CD4-positive, alpha-beta T cell treated with Interleukin-2 at 100 ng/mL for 4 hours (primary cell): ENCODE measurements at places on chromosomes 2 and 18.

DNA sequence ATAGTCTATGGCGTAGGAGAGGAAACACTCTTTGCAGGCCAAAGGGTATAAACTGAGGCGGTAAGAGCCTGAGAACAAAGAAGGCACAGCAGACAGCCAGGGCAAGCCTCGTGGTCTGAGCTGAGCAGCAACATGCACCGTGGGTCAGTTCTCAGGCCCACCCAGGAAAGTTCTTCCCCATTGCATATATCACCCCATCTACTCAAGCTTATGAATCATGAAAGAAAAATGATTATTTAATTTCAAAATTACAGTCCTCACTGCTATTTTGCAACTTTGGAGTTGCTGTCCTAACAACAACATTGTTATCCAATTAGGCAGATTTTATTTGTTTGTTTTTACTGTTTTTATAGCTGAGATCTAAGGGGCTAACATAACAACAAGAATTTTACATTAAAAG lies 54.7 kb upstream of the RIOK3 start:
- DNase-seq: no peak

DNA sequence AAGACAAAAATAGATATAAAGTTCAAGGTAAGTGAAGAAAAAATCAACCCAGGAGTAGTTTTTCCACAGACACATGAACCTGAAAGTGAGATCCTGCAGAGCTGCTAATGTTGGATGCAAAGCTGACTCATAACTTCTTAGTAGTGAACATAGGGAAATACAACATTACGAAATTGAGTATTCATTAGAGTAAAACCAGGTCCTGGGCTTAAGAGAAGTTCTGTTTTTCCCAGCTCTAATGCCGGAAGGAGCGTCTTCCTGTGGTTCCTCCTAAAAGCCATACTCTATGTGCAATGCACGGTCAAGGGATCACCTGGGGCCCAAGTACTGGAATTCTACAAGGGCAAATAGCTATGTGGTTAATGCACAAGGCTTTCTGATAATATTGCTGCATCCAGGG lies 141.7 kb downstream of the RBMS1 start:
- DNase-seq: no peak

DNA sequence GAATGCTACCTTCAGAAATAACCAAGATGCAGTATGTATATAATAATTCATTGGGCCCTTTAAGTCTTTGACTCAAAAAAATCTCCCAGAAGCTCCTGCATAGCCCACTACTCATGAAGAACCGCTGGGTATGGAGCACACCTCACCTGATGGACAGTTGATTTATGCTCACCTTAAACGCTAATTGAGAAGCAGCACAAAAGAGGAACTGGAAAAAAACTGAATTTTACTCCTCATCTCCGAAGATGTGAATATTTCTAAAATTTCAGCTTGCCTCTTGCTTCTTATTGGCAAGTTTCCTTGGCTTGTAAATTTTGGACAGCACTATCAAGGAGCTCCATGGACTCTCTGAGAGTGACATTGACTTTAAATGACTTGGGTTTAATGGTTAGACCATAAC lies 5.5 kb downstream of the CYP1B1 start:
- no peak for DNase-seq

DNA sequence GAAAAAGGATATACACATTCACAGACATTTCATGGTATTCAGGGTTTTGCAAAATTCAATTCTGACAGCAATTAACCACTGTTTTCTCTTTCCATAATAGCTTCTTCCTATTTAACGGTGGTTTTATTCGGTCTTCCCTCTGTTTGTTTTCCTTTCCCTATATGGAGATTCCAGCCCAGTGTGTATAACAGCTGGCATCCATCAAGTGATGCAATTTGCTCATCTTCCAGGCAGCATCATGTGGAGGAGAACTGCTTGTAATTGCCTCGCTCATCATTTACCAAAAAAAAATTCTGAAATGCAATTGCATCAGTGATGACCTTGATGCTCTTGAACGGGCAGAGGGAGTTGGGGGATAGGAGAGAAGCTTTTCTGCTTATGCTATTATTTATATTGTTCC lies 165.9 kb upstream of the PGAP1 start:
- DNase-seq: no peak

DNA sequence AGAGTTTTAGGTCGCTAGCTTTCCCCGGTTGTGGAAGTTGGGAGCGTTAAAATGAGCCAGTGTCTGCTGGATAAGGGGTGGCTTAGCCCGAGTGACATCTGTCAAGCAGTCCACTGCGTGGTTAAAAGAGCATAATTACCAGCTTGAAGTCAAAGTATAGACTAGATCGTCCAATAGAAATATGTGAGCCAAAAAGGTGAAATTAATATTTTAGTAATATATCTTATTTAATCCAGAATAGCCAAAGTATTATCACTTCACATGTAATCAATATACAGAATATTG lies 654 bp downstream of the COMMD1 start:
- no peak for DNase-seq

- no peak for DNase-seq
These were observed 204.0 kb downstream of the PARD3B start for GRCh38 chr2:204749319-204749718.

DNA sequence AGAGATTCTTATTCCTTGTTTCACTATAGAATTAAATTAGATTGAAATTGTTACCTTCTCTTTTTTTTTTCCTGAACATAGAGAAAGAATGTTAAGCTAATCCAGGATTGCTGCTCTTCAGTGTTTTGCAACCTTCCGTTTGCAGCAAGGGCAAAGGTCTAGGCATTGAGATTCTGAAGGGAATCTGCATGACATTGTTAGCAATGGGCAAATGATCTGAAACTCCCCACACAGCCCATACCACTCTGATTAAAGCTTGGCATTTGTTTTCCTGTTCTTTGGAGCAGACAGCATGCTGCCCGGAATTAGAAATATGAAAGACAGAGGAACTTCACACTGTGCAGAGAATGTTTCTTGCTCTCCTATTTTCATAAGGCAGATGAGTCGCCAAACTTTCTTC lies 551.8 kb downstream of the SOCS6 start:
- no peak for DNase-seq

DNA sequence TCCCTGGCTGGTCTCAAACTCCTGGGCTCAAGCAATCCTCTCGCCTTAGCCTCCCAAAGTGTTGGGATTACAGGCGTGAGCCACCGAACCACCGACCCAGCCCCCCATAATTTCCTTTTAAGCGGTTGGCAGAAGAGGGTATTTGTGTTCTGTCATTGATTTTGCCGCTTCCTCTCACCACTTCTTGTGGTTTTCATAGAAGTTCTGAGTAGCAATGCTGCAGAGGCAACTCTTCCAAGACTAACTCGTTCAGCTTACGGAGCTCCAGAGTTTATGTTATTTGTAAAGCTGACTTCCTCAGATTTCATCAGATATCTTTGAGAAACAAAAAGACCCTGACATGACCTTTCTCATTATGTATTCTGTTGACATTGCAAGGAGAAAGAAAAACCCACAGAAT lies 261.4 kb upstream of the KCNJ3 start:
- no peak for DNase-seq

GRCh38 chr2:219499555-219499954 lies 864 bp downstream of the GMPPA start:
- DNase-seq: no peak

DNA sequence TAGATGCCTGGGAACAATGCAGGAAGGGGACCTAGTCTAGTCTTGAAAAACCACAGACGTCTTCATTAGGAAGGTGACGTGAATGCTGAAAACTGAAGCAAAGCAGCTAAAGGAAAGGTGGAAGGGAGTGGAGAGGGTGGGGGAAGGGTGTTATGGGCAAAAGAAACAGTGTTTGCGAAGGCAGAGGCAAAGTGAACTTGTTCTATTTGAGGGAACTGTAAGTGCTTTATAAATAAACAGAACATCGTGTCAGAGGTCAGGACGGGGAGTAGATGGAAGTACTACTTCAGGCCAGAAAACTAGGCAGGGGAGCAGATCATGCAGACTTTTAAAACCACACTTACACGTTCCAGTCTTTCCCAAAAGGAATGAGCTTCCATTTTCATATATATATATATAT lies 57.8 kb downstream of the FASTKD2 start:
- no peak for DNase-seq

DNA sequence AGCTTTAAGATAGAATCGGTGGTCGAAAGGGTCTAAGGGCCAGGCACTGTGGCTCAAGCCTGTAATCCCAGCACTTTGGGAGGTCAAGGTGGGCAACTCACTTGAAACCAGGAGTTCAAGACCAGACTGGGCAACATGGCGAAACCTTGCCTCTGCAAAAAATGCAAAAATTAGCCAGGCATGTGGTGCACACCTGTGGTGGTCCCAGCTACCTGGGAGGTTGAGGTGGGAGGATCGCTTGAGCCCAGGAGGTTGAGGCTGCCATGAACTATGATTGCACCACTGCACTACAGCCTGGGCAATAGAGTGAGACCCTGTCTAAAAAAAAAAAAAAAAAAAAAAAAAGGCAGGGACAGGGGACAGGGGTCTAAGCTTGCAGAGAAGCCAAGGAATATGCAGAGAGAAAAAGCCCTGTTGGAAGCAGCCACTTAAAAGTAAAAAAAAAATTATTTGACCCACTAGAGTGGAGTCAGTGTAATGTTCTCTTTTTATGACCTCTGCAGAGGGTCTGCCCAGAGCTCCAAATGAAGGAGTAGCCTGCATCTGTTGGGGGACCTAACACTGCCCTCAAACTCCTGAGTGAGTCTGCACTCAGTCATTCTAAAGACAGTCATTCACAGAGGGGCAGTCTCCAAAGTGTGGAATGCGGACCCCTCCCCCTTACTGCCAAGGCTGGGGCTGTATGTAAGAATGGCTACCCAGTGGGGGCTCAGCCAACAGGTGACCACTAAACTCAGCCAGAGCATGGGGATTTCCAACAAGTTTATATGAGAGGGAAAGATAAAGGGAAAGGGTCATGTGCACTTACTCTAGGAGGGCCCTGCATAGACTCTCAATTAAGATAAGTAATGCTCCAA lies 118.5 kb upstream of the CDCA7 start:
- no peak for DNase-seq

- no peak for DNase-seq
These were observed 49.3 kb downstream of the DSEL start for GRCh38 chr18:67467188-67467587.

DNA sequence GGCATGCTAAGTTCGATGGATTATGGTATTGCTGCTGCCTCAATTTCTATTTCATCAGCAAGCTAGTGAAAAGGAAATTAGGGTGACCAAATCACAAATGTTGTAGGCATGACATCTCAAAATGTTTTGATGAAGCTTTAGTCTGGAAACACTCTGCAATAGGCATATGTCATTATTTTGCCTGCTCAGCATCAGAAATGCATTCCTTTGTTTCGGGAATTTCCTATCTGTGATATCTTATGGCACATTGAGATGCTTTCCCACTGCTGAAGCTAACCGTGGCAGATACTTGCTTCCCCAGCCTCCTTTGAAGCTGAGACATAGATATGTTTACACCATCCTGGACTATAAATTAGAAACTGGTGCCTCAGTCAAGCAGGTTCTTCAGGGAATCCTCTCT lies 119.7 kb downstream of the CDC42EP3 start:
- DNase-seq: no peak

DNA sequence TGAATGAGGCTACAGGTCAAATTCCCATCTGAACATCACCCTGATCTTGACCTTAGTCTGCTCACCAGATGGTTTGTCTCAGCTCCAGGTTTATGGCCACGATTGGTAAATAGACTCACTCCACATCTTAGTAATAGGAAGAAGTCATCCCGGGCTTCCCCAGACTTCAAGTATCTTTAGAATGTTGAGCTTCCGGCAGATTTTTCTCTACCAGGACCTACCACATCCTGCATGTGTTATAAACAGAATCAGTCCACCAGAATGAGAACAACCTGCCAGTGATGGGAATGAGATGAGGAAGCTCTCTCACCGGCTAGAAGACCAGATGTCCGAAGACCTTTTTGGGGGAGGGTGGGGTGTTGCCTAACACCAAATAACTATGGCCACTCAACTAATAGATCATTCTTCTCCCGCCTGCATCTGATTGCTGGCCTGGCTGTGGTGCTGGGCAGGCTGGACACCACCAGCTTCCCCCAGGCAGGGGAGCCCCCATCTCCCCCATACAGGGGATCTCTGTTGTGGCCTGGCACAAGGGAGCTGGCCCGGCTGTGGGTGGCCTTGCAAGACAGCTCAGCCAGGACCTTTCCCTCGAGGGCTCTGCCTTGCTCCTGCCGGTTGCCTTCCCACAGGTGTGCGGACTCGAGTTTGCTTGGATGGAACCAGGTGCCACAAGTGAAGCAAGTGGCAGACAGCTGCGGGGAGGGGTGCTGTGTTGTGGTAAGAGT lies 88.5 kb downstream of the SH3RF3 start:
- peak; percentile 2 for DNase-seq

GRCh38 chr2:134178138-134178877 lies 75.6 kb upstream of the MGAT5 start:
- no peak for DNase-seq

- DNase-seq: peak; percentile 27
These were observed 4.4 kb upstream of the KLHL29 start for GRCh38 chr2:23380562-23381065.

GRCh38 chr18:31978616-31979015 lies 35.7 kb upstream of the TRAPPC8 start:
- no peak for DNase-seq

DNA sequence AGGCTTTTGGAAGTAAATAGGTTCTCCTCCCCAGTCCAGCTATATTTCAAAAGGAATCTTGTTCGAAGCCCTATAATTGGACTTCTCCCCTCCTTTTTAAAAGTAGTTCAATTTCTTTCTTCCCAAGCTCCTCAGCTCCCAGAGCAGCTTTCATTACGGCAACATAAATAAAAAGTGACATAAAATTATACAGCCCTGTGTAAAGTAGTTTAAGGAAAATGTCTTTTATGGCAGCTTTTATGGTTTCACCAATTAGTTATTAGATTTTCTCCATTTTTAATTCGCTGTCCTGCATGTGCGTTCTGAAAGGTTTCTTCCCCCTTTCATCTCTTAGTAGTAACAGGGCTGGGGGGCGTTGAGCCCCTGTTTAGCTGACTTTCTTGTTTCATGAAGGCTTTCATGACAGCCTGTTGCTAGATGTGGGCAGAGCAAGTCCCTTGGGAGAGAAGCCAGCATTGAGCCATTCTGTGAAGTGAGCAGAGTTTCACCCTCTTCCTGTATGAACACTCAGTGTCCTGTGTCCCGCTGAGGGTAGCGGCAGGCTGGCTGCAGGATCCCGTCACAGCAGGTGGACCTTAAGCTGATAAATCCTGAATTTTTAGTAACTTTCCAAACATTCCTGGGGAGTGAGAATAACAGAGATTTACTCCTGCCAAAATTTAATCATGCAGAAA lies 229.7 kb upstream of the SPRED2 start:
- no peak for DNase-seq

DNA sequence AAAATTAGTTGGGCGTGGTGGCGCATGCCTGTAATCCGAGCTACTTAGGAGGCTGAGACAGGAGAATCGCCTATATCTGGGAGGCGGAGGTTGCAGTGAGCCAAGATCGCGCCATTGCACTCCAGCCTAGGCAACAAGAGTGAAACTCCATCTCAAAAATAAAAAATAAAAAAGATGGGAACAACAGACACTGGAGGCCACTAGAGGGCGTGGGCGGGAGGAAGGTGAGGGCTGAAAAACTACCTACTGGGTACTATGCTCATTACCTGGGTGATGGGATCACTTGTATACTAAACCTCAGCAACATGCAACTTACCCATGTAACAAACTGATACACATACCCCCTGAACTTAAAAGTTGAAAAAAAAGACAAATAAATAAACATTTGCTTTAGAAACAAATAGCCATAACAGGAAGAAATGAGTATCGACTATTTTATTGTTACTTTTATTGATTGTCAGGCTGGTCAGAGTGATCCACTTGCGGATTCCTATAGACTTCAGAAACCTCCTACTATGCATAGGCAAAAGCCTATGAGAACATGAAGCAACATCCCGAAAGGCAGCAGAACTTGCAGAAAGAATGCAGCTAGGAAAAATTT lies 61.0 kb downstream of the TMEM163 start:
- DNase-seq: peak; percentile 24
